ENCODE measurements at places on chromosomes 12 and 14.

GRCh38 chr12:80041071-80041470 is 58.3 kb upstream of the OTOGL start:
- no peak for DNase-seq

- no peak for DNase-seq
Observed at GRCh38 chr14:74160763-74161162, 76.0 kb downstream of the LIN52 start.

GRCh38 chr14:31954991-31955390 is 122.1 kb upstream of the ARHGAP5 start:
- DNase-seq = no peak

GRCh38 chr12:53328043-53328435 is 6.6 kb upstream of the AAAS start:
- no peak for DNase-seq

DNA sequence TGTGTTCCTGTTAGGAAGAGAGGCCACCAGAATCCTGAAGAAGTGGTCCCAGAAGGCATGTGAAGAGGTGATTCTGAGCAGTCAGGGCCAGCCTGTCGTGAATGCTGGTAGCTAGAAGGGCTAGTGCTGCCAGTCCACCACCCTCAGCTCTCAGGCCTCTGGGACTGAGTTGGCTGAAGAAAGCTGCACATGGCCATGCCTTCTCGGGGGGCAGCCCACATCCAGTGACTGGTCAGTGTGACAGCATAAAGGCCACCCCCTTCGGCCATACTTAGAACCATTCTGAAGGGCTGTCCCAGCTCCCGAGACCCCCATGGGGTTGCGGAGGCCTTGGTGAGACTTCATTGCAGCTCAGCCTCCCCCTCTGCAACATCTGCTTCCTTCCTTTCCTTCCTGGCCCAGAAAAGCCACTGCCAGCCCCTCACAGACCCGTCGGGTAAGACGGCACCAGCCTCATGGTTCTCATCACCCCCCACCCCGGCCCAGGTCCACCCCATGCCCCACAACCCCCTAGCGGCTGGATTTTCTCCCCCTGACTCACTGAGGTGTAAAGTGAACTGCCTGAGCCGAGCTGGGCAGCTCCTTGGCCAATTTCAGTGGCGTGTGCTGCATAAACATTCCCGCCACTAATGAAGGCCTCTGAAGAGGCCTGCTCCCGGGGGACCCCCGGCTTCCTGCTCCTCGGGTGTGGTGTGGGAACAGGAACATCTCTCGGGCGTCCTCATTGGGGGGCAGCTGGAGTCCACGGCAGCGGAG is 49.5 kb upstream of the DIO3 start:
- no peak for DNase-seq

- peak; percentile 37 for DNase-seq
Observed at GRCh38 chr14:56491299-56492285, 88.0 kb upstream of the TMEM260 start.

- DNase-seq = no peak
Observed at GRCh38 chr12:77122236-77122635, 56.9 kb upstream of the E2F7 start.

- no peak for DNase-seq
Observed at GRCh38 chr12:116955382-116956021, 44.8 kb downstream of the FBXW8 start.

DNA sequence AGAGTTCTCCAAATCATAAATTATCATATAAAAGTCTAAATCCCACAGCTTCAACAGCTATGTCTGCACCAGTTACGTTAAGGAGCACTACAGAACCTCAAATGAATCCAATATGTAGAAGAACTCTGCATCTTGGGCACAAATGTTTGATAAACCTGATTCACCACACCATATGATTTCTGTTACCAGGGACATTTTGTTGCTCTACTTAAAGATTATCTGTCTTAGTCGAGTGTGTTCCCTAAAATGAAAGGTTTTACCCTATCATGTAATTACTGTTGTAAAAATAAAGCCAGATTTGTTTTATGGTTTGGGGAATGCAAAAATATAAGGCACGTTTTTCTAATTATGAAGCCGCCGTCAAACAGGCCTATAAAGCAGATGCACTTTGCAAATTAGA is 363.1 kb downstream of the EGLN3 start:
- DNase-seq = no peak

DNA sequence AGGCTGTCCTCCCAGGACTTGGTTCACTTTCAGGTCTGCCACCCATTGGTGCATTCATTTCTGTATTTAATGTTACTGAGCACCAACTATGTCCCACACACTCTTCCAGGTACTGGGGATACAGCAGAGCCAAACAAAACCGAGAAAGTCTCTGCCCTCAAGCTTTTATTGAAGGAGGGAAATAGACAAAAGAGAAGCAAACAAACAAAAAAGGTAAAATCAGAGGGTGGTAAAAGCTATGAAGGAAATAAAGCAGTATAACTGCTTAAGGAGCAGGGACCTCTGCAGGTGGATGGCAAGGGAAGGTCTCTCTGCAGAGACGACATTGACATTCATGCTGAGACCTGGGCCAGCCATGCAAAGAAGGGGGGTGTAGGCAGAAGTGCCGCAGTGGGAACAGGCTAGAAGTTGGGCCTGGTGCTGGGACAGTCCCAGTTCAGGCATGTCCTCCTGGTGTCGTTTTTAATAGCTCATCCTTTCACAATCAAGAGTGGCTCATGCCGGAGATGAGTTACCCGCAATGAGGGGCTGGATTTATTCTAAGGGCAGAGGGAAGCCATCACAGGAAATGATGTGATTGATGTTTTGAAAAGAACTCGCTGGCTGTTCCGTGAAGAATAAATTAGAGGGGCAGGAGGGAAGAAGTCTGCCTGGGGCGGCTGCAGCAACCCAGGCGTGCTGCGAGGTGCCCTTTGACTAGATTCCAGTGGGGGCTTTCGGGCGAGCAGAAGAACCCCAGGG is 72.8 kb downstream of the IRF2BPL start:
- DNase-seq = peak; percentile 62

DNA sequence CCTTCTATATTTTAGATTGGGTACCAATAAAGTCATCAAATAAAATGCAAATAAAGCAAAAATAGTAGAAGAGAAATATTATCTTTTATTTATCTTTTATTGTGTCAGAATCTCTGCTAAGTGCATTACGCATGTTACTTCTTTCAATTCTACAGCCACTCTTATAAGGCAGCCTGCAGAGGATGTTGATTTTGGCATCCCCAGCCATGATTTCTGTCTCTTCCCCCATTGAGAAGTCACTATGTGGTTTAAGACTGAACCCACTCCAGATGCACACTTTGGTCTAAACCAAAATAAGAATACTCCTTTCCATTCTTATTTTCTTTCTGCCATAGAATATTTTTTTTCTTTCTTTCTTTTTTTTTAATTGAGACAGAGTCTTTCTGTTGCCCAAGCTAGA is 56.0 kb upstream of the ACSS3 start:
- DNase-seq = no peak

DNA sequence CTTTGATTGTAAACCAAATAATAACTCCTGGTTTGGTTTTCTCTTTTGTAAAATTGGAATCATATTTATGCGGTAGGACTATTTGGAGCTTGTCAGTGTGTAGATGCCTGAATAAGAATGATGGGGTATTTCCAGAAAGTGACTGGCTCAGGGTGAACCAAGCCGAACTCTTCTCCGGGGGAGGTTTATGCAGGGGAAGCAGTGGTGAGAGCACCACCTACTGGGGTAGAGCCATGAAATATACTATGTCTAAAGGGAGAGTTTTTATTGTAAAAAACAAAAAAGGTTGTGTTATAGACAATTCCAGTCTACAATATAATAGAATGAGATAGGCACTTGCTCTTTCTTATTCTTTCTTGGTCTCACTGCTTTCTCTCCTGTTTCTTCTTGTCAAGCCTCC is 222.9 kb upstream of the SLC16A7 start:
- no peak for DNase-seq

DNA sequence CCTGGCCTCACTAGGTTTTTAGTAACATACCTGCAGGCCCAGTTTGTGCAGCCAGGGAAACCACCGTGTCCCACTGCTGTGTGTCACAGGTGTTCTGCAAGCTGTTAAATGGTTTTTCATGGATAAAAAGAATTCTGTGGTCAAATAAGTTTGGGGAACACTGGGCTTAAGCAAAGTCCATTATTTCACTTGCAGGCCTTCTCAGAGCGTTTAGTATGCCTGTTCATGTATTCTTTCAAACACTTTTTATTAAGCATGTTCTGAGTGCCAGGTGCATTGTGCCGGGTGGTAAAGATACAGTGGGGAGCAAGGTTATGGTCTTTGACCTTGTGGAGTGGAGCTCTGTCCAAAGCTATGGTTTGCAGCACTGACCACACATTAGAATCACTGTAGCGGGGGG is 7.4 kb downstream of the RNFT2 start:
- DNase-seq = no peak

- no peak for DNase-seq
Observed at GRCh38 chr12:4421590-4422031, 24.0 kb downstream of the FGF6 start.

DNA sequence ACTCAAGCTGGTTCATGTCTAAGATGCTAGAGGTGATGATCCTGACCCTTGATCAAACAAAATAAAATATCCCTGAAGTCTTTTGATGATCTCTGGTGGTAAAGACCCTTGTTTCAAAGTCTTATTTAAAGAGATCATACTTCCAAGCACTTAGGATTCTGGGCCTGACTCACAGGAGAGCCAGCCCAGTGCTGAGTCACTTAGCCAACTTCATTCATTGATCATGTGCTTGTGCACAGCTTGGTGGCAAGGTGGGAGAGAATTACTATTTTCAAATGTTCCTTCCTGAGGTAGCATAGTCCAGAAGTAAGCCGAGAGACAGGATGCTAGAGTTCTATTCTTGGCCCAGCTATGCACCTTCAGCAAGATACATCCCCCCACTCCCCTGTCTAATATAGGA is 40.6 kb downstream of the SCN8A start:
- no peak for DNase-seq

DNA sequence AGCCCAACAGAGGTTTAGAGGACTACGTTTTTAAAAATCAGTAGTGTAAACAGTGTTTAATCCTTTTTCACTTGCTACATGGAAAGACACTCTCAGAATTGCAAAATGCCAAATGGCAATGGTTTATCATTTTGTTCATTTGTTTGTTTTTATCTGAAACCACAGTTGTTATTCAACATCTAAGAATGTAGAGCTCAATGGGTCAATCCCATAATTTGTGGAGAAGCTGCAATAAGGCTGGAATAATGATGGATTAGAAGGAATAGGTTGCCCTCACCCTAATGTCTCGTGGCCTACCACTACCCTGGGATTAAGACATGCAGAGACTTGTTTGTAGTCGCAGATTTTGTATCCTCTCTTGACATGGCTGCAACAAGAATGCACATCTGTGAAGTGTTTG is 115.7 kb downstream of the LLPH start:
- no peak for DNase-seq

GRCh38 chr14:35346738-35347322 is 54.6 kb downstream of the PSMA6 start:
- DNase-seq = no peak

DNA sequence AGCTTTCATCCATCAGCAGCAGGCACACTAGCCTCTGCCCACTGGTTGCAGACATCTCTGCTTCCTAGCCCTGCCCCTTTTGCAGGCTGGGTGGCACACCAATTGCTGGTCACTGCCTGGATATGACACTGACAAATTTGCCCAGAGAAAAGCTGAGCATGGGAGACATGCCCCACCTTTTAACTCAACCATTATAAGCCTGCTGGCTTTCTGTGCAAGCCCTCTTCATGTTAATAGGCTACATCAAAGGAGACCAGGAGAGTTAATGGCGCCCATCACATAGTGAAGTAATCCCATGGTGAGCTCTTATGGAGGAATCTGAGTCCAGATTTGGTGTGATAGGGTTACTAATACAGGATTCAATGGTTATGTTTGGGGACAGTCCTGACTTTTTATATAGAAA is 139.2 kb downstream of the KICS2 start:
- DNase-seq = peak; percentile 21

DNA sequence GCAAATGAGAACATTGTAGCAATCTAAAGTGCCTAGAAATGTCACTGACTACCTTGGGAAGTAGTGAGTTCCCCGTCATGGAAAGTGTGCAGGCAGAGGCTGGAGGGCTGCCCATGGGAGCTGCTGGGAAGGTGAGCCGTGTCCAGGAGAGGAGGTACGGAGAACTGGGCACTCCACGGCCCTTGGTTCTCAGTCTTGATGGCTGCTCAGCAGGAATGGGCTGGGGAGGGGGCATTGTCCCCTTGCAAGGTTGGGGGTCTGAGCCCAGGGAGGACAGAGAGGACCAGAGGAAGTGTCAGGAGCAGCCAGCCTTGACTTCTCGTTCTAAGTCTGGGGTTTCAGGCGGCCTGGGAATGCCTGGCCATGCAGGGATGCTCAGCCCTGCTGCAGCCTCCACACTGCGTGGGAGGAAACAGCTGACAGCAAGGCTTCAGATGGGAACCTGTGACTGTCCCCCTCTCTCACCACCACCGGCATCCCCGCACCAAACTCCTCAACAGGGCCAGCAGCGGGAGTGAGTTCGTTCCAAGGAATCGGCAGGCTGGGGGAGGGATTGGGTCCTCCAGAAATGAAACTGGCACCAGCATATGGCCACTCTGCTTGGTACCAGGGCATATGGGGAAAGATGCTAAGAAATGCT is 140.2 kb downstream of the BCL11B start:
- no peak for DNase-seq

DNA sequence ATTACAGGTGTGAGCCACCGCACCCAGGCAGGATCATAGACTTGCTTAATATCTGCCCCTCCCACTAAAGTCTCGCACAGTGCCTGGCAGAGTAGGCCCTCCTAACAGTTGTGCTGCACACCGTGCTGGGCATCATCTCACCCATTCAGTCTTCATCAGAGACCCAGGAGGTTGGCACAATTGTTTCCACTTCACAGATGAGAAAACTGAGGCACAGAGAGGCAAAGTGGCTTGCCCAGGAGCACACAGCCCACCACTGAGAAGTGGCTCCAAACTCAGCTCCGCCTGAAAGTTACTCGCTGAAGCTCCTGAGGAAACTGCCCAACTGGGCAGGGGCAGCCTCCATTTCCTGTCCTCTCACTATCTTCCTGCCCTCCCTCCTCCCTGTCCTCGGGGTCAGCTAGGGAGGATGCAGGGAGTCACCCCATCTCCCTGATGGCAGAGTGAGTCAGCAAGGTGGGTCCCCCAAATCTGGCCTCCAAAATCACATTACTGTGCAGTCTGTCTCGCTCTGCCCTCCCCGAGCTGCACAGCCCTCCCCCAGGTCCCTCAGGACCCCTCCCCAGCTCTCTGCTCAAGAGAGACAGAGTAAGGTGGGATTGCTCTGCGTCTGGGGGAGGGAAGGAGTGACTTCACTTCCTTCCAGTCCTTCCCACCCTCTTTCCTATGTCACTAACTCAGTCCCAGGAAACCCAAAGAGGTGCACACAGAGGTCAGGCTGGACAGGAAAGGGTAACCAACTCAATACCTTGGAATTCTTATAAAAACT is 5.7 kb downstream of the SLC8B1 start:
- no peak for DNase-seq

- DNase-seq = no peak
Observed at GRCh38 chr14:101128478-101129321, 225.2 kb upstream of the RTL1 start.

Measured in NCI-H2081 treated with DMSO at 0.1 percent for 48 hours (cell line).